Upper lobe of right lung (tissue), 1 donor: ENCODE measurements at places on chromosomes 6 and 20.

DNA sequence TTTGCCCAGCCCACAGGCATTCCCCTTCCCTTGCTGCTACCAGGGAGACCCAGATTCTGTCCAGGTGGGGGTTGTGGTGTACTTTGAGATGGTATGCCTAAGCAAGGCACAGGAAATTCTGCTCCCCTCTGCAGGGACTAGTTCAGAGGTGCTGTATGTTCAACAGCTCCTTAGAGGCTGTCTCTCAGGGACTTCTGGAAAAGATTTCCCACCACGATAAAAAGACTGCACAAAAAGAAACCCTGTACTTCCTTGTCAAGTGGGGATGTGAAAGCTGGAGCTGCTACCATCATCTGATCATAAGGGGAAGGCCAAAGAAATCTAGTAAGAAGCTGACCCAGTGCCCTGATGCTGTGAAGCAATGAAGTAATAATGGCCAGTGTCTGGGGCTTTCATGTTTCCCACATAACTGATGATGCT, 51.5 kb upstream of the SMIM29 start:
- H3K4me3 ChIP-seq, result no peak overlapping the region
- peaks cover 3% of the 10 kb centered on the region for H3K4me1 ChIP-seq
- H3K36me3 ChIP-seq, result no peaks in the 10 kb centered on the region
- DNase-seq, result no peak
- no peaks in the 10 kb centered on the region for H3K27me3 ChIP-seq

- H3K27ac ChIP-seq, result no peak overlapping the region
- no peak for DNase-seq
- H3K36me3 ChIP-seq, result peaks cover 4% of the 10 kb centered on the region
- no peaks in the 10 kb centered on the region for H3K27me3 ChIP-seq
- peaks cover 31% of the 10 kb centered on the region for H3K4me1 ChIP-seq
Measured at GRCh38 chr6:41560431-41561192, 14.4 kb downstream of the FOXP4 start.

GRCh38 chr6:2078888-2079287, 166.5 kb downstream of the GMDS start:
- no peak overlapping the region for H3K4me3 ChIP-seq
- no peaks in the 10 kb centered on the region for H3K27me3 ChIP-seq
- no peak overlapping the region for H3K27ac ChIP-seq

GRCh38 chr20:36421641-36422040, 115.5 kb downstream of the DLGAP4 start:
- DNase-seq, result no peak
- no peak overlapping the region for H3K27ac ChIP-seq
- no peak overlapping the region for H3K4me3 ChIP-seq
- H3K27me3 ChIP-seq, result peaks cover 5% of the 10 kb centered on the region
- no peaks in the 10 kb centered on the region for H3K4me1 ChIP-seq
- H3K36me3 ChIP-seq, result no peaks in the 10 kb centered on the region
